ENCODE measurements at places on chromosomes 3 and 15.

DNA sequence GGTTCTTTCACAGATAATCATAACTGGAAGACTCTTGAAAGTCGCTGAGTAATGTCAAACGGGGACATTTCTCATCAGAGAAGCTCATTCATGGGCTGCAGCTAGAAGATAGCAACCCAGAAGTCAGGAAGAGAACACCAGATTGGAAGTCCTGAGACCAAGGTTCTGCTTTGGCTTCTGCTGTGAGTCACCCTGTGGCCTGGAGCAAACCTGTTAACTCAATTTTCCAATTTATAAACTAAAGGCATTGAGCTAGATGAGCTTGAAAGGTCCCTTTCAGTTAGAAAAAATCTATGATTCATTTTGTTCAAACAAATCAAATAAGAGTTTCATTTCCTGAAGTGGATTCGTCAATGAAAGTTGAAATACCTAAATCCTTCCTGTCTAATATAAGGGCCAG, 402.2 kb downstream of the EPHB1 start:
- no peak for DNase-seq

GRCh38 chr3:125037498-125038150, 18.2 kb downstream of the HEG1 start:
- DNase-seq: no peak

GRCh38 chr3:52243791-52244628, 1.5 kb upstream of the PPM1M start:
- peak; percentile 33 for DNase-seq

GRCh38 chr3:3619815-3620214, 179.4 kb upstream of the LRRN1 start:
- no peak for DNase-seq

DNA sequence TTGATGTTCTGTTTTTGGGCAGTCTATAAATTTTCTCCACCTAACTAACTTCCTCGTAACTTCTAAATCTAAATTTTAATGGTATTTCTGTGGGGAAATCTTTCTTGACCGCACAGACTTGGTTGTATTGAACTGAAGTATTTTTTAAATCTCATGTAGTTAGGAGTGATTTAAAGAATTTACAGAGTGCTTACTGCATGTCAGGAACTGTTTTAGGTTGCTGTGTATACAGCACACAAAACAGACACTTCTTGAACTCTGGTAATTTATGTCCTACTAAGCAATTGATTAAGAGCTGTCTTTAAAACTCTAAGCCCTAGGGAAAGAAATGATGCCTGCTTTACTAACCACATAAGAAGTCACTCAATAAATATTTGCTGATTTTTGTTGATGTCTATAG, 1350.2 kb downstream of the ZPLD1 start:
- no peak for DNase-seq

DNA sequence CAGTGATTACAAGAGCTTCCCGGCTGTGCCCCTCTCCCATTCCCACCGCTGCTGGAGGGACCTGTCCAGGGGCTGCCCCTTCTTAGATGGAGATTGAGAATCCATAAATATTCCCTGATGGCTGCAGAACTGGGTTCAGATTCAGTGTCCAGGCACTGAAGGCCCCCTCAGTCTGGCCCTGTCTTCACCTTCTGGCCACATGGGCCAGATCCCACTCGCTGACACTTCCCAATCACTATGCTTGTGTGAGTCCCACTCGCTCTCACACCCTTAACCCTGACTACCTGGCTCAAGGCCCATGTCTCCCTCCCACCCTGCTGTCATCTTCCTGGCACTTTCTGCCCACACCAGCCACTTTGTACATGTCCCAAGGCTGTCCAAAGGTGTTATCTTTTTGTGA, 15.5 kb upstream of the MRPS22 start:
- DNase-seq: no peak

GRCh38 chr3:127625821-127626220, 3.2 kb upstream of the PODXL2 start:
- DNase-seq: no peak

GRCh38 chr3:64648927-64649906, 38.6 kb downstream of the ADAMTS9 start:
- DNase-seq: no peak

DNA sequence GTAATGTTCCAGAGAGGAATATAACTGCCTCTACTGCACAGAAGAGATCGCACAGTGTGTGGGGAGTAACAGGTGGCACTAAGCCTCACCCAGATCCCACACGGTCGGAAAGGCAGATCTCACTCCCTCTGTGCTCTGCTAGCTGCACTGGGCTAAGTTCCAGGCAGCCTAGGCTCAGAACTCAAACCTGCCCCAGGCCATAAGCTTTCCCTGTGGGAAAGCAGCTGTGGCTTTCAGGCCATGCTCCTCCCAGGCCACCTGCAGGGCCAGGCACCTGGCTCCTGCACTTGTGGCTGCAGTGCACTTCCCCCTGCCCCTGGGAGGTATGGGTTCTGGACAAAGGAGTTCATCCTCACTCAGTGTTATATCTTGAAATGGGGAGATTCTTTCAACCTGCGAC, 27.5 kb downstream of the PCCB start:
- DNase-seq: no peak

GRCh38 chr15:26864664-26865191, 2.1 kb upstream of the GABRA5 start:
- DNase-seq: no peak

- DNase-seq: no peak
Measured at GRCh38 chr3:23809294-23809693, 3.5 kb downstream of the UBE2E1 start.

DNA sequence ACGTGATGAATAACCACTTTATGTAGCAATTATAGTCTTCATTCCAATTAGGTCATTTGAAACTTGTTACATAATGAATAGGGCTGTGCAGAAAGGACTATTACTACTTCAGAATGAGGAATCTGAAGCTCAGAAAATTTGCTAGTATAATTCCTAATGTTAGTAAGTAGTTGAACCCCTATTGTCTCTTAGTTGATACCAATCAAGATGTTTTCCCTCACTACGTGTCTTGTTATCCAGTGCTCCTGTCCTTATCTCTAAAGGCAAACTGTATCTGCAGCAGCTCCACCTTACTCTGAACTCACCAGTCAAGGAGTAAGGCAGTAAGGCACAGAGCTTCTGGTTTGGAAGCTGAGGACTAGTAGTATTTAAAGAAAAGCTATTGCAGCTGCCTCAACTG, 32.0 kb downstream of the RAB11A start:
- DNase-seq: no peak

DNA sequence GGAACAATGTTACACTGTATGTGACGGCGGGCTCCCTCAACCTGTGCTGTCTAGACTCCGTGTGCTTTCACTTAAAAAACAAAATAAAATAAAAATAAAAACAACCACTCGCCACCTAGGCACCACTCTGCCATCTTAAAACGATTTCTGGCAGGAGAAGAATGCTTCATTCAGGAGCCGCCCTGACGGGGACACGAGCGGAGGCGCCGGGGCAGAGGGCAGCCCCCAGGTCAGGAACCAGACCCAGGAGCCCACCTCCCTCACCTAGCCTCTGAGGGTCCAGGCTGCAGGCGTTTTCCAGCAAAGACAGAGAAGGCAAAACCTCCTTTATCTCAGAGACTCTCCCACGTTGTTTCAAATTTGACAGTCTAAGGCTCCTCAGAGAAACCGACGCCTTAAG, 85.1 kb upstream of the SNRPA1 start:
- no peak for DNase-seq

Data from left ventricle myocardium inferior (tissue), 1 donor.